ENCODE measurements at places on chromosomes 3 and 15.

DNA sequence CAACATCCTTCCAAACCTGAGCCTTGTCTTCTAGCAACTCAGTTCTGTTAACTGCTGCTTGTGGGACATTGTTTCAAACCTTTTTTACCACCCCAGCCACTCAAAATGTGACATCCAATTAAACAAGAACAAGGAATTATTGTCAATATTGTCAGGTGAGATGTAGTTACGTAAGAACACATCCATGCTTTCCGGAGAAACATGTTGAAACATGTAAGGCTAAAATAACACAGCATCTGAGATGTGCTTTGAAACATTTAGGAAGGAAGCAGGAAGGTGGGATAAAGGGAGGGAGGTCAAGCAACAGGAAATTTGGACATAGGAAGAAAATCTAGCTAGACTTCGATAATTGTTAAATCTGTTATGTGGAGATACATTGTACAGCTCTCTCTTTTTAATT is 50.9 kb upstream of the PRICKLE2 start:
- no peak for DNase-seq

DNA sequence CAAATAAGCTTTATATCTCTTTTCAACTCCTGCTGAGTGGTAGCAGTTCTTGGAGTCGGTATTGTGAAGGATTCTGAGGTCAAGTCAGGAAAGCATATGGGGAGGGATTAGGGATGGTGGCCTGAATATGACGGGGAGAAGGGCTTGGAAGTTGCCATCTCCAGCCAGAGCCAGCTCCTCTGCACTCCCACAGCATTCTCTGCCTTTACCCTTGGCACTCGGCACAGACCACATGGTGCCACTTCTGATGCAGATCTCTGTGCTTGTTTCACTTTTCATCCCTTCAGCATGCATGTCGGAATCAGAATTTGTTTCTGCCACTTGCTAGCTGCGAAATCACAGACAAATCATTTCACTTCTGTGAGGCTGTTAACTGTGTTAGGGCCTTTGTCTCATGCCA is 52.5 kb downstream of the RAB11A start:
- no peak for DNase-seq

- DNase-seq = no peak
Observed at GRCh38 chr3:4395448-4395847, 71.6 kb downstream of the SUMF1 start.

- no peak for DNase-seq
Observed at GRCh38 chr15:97598353-97598798, 362.1 kb upstream of the ARRDC4 start.

DNA sequence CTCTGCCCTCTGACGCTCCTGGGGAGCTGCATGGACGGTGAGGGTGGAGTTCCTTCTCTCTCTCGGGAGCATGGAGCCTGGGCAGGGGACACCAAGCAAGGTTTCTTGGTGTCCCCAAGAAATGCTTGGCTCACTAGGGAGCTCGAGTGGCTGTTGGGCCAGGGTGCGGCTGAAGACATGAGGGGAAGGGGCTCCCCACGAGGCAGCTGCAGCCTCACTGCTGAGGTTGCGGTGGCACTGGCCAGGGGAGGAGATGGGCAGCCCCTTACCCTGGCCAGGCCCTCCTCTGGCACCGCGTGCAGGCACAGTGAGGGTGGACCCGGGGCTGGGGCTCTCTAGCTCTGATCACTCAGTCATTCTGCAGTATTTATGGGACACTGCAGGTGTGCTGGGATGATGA is 43.5 kb upstream of the SLC41A3 start:
- peak; percentile 27 for DNase-seq

- no peak for DNase-seq
Observed at GRCh38 chr3:48897460-48898376, 964 bp downstream of the SLC25A20 start.

DNA sequence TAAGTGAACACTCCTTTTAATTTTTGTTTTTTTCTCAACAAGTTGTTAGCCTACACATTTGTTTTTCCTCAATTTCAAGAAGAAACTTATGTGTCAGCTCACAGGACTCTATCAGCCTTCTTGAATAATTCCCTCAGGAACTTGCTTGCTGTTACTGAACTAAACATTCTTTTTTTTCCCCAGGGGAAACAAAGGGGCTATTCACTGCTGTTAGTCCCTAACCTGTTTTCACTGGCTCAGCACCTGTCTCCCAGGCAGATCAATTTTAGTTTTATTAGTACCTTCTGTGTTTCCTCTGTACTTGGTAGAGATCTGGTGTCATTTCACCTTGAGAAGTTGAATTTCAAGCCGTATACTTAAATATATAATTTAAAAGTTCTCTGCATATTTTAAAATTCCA is 644.6 kb downstream of the CADM2 start:
- no peak for DNase-seq

- DNase-seq = no peak
Observed at GRCh38 chr3:48863122-48863521, 15.4 kb upstream of the PRKAR2A start.

DNA sequence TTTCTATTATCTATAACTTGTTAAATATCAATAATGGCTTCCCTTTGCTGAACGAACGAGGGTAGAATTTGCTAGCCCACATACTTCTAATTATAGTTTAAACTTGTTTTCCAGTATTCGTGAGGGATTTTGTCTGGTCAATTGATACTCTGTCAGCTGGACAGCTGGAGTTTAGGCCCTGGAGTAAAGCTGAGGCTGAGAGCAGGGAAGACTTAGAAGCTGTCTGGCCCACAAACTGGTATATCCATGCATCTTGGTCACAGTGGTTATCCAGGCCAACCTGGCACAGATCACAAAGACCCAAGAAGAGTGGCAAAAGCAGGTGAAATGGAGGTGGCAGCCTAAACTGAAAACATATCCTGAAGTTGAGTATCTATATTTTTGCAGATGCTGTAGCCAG is 19.3 kb downstream of the ARHGAP31 start:
- no peak for DNase-seq

GRCh38 chr15:52518487-52519371 is 10.0 kb downstream of the MYO5A start:
- no peak for DNase-seq

DNA sequence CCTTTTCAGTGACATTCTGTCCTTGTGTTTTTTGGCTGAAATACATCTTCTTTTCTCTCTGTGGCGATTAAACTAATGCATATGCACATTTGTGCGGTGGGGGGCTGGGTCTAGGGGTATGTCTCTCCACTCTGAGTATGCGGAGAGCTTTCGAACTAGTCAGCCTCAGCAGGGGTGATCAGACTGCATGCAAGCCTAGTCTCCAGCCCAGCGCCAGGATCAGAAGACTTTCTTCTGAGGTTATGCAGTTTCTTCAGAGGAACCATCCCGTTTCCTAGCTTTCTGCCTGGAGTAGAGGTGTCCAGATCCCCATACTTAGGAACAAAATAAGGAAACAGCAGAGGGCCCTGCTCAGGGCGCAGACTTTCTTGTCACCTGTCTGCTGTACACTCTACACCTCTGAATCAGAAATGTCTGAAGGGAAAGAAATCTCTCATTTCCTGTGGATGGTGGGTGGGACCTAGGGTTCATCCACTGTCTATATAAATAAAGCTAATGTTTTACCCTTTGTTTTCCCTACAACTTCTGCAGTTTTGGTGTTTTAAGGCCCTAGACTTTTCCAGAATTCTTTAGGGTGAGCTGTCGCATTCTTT is 230.4 kb downstream of the ABHD5 start:
- DNase-seq = no peak

DNA sequence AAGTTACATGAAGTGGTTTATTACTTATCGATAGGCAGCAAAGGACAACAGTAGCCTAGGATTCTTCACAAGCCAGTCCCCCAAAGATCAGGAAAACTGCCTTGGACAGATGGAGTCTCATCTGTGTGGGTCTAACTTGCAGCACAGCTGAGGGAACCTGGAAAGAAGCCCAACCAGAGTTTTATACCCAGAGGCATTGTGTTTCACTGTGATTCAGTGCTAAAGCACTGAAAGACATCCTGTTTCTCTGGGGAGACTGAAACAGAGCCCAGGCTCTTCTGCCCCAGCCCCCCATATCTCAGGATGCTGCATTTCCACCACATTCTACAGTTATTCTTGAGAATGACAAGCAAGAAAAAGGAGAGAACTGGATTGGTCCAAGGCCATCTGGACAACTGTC is 48.2 kb upstream of the PYDC2 start:
- DNase-seq = no peak

GRCh38 chr3:37582086-37582485 is 279.6 kb upstream of the CTDSPL start:
- no peak for DNase-seq

DNA sequence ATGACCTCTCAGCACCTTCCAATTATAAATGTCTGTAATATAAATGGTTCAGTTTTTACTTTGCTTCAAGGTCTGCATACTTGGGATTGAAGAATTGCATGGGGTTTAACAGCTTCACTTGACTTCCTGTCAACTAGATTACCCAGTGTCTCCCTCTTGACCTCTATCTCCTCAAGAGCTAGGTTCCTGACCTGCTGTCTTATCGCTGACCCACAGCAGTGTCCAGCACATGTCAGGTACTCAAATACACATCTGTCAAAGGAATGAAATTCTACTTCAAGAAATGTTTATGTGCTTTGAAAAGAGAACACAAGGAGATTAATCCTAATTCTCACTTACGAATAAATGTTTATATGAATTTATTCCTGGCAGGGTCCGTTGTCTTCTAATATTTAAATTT is 284.5 kb downstream of the SLC9A9 start:
- no peak for DNase-seq

- DNase-seq = no peak
Observed at GRCh38 chr15:40345867-40346578, 4.8 kb upstream of the PHGR1 start.

DNA sequence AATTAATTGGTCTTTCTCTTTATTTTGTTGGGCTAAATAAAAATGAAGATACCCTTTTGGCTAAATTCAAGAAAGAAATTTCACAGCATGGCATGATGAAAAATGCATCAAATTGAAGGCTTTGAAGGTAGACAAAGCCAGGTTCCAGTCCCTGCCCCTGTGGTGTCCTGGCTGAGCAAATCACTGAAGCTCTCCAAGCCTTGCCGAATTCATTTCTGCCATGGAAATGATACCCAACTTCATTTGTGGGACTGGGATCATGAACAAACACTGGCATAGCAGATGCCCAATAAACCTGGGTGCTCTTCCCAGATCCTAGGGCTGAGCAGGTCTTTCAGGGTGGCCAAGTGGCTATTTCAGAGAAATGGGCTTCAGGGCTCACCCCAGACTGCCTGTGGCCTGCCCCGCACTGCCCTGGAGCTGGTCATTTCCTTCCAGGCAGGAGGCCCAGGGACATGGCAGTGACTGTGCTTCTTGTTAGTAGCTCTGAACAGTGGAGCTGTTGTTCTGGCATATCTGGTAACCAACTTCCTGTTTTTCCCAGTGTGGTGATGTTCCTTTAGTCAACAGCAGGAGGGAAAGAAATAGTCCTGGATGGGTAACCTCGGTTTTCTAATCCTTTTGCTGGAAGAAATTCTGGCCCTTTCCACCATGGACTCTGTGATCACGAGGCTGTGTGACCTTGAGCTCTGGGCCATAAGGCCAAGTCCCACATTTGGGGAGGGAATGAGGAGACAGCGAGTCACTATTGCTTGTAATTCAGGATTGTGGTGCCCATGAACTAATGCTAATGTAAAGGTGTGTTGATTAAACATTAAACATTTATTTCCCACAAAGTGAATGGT is 47.6 kb downstream of the CTDSPL start:
- DNase-seq = no peak

DNA sequence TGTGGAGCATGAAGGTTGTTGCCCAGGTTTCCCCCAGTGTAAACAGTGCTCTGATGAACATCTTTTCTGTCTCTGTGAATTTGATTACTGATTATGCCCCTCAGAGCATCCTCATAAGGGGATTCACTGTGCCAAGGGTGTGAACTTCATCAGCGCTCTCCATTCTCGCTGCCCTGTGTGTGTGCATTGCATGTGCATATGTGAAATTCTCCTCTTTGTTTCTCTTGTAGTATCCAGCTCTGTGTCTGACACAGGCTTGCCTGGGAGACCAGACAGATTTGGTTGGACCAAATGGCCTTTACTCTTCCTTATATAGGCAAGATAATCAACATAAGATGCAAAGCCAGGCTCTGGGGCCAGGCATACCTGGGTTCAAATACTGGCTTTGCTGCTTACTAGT is 21.9 kb downstream of the CACNA2D3 start:
- DNase-seq = no peak

- DNase-seq = no peak
Observed at GRCh38 chr15:36430280-36430679, 149.1 kb upstream of the CDIN1 start.

DNA sequence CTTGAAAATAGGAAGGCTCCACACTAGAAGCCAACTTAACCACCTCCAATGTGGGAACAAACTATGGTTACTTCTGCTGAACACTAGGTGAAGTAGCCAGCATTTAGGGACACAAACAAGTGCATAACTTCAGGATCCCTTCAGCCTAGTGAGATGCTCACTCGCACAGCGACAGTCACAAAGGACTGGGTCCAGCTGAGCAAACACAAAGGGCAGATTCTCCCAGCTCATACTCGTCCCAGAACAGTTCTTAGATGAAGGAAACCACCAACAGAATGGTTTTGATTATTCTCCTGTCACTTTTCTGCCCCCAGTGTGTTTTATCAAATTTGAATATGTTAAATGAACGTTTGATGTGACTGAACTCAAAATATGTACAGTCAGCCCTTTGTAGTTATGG is 201.6 kb downstream of the KCNAB1 start:
- DNase-seq = no peak

GRCh38 chr3:136778865-136779264 is 26.7 kb upstream of the STAG1 start:
- DNase-seq = no peak

DNA sequence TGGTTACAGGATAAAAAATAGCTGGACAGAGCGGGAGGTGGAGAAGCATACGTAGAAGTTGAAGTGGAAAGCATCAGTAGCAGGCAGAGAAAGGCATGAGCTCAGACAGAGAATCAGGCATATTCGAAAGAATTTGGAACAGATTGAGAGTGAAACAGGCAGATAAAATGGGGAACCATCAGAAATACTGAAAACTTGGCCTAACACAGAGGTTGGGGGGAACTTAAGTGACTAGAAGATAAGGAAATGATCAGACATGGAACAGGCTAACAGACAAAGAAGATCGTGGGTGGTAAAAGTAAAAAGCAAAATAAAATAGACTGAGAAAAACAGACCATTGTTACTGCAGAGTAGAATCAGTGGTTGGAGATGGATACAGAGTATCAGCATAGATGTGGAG is 32.9 kb downstream of the GTF2E1 start:
- no peak for DNase-seq

- DNase-seq = no peak
Observed at GRCh38 chr15:46858150-46858549, 859.2 kb upstream of the SEMA6D start.

DNA sequence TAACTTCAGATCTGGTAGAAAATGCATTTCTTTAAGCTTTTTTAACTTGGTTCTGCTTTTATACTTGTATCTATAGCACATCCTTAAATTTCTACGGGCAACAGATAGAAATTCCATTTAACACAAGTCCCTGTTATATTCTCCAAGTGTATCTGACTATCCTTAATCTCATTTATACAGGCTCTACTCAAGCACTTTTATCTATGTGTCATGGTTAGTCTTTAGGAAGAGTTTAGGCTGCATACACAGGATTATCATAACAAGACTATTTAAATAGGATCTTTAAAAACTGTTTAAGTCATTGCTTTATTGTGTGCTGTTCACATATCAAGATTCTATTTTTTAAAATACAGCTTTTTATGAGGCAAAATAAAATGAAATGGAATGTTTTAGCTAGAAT is 52.7 kb downstream of the SETD5 start:
- DNase-seq = no peak
